ENCODE measurements at places on chromosomes 16 and 17.

GRCh38 chr17:62188713-62189112 lies 123.6 kb upstream of the MED13 start:
- DNase-seq = no peak

DNA sequence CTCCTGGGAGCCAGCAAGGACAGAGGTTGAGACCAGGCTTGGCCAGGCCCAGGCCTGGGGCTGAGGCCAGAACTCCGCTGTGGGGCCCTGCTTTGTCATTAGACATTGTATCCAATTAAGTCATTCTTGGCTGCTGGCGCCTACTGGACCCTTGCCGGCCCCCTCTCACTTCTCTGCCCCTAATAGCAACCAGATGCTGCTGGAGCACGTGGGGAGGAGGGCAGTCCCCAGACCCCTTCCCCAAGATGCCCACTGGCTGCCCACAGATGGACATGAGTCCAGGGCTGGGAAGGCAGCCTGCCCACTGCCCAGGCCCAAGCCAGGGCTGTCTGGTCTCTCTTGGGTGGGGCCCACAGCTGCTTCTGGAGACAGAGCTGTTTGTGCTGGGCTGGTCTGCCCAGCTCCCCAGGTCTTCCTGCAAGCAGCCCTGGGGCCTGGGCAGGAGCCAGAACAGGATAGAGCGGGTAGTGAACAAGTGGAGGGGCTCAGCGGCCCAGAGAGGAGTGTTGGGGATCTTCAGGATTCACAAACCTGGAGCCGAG lies 7.8 kb downstream of the PLXDC1 start:
- DNase-seq = no peak

DNA sequence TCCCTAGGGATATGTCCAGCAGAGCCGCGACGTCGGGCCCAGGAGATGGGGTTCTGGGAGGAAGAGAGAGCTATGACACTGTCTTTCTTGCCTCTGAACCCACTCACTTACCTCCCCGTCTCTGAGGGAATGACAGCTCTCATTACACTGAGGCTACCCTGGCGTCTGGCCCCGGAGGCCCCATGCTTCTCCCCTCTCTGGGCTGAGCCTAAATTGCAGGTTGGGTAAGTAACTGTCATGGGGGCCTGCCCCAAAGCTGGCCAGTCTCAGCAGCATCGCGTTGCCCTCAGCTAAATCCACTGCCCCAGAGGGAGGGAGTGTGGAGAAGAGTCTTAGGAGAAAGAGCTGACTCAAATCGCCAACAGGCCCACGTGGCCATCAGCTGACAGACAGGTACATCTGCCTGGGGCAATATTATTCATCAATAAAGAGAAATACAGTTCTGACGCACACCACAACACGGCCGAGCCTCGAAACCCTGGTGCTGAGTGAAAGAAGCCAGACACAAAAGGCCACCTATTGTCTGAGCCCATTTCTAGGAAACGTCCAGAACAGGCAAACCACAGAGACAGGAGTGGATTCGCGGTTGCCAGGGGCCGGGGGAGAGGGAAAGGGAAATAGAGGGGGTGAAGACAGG lies 156.4 kb downstream of the C16orf95 start:
- DNase-seq = no peak

DNA sequence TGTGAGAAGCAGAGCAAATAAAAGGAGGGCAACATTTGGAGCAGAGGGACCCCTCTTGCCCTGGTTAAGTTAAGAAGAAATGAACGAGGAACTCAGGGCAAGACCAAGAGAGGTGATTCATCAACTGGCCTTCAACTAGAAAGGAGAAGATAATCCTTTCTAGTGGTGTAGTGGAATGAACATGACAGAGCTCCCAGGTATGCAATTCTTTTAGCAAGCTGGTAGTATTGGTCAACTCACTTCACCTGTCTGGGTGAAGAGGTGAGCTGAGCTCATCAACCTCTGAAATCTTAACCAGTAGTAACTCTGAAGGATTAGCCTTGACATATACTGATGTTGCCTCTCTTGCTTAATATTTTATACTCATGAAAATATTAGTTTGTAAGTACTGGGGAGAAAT lies 1024.7 kb upstream of the GOT2 start:
- DNase-seq = no peak

DNA sequence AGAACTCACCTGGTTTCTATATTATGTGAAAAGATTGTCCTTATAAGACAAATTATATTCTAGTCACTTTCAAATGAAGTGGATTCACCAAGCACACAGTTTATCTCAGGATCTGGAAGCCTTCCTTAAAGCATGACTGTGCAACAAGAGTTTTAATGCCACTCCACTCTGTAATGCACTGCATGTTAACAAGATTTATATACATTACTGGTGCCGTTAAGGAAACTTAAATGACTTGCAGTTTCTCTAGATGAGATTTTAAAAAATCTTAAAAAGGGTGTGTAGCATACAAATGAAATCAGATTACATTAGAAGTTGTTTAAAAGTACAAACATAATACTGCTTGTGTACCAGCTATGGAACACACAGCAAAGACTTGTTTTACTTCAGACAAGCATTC lies 150.8 kb downstream of the SNX11 start:
- DNase-seq = no peak

DNA sequence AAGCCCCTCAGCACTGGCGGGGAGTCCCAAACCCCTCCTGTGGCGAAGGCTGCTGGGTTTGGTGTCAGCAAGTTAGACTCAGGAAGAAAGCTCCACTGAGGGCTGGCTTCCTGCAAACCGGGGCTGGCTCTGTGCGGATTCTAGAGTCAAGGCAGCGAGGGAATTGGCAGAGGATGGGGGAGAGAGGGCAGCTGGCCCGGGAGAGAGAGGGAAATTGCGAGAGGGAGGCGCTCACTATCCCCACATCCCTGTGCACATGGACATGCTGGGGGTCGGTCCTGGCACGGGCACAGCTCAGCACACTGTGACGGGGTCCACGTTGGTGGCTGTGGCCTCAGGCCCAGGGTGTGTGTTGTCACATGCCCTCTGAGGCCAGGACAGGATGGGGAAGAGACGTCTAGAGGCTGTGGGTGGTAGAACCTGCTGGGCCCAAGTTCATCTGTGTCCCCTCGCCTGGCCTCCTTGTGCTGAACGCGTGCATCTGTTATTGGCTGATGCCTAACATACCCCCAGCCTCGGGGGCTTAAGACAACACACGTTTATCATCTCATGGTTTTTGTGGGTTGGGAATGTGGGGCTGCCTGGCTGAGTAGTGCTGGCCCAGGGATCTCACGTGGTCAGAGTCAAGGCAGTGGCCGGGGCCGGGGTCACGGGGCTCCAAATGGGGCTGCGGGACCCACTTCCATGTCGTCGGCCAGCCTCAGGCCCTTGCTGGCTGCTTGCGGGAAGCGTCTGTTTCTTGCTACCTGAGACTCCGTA lies 16.7 kb upstream of the JPH3 start:
- no peak for DNase-seq

- no peak for DNase-seq
Measured at GRCh38 chr17:36049643-36050042, 14.4 kb upstream of the CCL18 start.

DNA sequence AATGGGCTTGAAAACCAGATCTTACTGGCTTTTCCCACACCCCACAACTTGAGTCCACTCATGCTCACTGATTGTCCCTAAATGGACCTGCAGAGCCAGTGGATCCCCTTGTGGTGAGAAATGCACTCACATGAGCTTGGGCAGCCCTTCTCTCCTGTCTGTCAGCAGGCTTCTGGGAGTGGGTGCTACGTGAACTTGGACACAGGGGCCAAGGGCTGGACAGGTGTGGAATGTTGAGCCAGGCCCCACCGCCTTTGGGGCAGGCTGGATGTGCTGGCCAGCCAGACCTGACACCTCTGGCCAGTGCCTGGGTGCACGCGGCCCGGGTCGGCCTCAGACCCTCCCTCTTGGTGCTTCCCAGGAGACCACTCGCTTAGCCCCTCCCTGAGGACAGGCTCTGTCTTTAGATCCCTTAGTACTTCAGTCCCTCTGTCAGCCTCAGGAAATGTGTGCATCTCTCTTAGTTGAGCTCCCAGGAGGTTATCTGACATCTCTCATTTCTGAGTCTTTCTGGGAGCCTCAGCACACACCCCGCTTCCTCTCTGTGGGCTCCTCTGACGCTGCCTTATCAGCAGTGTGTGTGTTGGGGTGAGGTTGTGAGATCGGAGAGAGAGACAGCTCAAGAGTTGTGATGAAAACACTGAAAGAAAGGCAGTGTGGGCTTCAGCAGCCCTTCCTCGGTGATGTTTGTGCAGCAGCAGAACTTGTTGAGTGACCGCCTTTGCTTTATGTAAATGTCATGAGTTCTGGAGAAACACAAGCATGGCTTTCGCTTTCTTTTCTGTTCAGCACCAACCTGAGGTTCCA lies 117.0 kb downstream of the RAB11FIP4 start:
- DNase-seq = no peak

DNA sequence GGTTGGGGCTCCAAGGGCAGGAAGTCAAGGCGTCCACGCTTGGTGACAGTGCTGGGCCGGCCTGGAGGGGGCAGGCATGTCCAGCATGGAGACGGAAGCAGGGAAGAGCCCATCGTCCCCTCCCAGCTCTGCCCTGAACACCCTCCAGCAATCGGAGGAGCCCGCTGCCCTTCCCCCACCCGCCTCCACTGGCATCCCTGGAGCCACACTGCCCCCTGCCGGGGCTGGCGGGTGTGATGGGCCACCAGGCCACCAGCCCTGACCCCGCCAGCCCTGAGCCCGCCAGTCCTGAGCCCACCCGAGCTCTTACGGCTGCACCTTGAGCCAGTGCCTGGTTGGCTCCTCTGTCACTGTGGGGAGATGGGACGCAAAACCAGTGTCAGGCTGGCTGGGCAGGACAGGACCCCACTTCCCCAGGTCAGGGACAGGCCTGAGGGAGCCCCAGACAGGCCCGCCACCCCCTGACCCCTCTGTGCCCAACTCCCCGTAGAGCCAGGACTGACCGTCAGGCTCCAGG lies 4.1 kb upstream of the CDH15 start:
- peak; percentile 80 for DNase-seq

GRCh38 chr16:51854401-51854951 lies 692.5 kb downstream of the TOX3 start:
- DNase-seq = no peak

DNA sequence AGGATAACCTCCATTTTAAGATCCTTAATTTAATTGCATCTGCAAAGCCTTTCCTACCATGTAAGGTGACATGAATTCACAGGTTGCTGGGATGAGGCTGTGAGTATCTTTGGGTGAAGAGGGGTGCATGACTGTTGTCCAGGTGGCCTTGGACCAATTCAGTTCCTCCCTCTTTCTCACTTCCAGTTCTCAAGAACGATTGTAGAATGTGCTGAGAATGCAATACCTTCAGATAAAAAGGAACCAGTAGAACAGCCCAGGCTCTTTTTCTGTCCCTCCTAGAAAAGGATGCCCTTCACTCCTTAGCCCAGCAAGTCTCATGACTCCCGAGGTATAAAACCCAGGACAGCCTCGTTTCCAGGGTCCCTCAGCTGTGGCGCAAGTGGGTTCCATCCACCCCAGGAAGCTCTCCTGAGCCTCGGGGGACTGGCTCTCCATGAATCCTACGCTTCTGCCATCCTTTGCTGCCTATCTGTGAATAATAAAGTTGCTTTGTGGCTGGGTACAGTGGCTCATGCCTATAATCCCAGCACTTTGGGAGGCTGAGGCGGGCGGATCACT lies 61.6 kb upstream of the FA2H start:
- peak; percentile 69 for DNase-seq

GRCh38 chr17:19744922-19745757 lies 3.0 kb downstream of the ALDH3A1 start:
- peak; percentile 77 for DNase-seq

DNA sequence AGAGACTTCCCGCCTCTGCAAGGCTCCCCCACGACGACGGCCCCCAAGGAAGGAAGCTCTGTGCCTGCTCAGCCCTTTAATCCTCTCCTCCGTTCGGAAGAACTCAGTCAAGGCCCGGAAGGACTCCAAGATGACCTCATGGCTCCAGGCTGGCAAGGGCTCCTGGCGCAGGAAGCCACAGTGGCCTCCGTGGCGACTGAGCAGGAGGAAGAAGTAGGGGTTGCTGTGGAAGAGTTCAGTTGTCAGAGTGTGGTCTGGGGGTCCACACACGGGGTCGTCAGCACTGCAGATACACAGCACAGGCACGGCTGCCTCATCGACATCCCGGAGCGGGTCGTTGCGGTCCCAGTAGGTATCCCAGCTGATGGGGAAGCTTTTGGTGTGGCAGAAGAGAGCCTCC lies 4.2 kb downstream of the ABHD15 start:
- DNase-seq = no peak

GRCh38 chr16:87584271-87584670 lies 18.0 kb upstream of the JPH3 start:
- no peak for DNase-seq

- DNase-seq = peak; percentile 19
Measured at GRCh38 chr17:35073991-35074627, 10.6 kb upstream of the RFFL start.

DNA sequence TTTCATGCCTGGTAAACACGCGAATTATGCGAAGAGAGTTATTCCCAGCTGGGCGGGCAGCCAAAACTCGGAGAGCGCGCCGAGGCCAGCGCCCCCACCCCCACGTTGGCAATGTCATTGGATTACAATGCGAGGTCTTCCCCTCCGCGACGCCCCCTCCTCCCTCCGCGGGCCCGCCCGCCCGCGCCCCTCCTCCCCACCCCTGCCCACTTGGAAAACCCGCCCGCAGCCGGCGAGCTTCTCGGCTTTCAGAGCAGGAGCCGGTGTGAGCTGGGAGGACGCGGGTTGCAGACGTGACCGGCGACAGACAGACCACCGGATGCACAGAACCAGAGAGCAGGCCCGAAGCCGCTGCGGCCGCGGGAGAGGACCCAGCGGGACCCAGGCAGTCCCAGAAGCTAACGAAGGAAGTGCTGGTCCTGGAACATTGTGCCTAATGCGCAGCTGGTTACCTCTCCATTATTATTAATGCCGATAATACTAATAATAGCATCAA lies 4.0 kb downstream of the NOG start:
- DNase-seq = no peak

- no peak for DNase-seq
Measured at GRCh38 chr17:67503184-67503583, 126.1 kb downstream of the PITPNC1 start.

DNA sequence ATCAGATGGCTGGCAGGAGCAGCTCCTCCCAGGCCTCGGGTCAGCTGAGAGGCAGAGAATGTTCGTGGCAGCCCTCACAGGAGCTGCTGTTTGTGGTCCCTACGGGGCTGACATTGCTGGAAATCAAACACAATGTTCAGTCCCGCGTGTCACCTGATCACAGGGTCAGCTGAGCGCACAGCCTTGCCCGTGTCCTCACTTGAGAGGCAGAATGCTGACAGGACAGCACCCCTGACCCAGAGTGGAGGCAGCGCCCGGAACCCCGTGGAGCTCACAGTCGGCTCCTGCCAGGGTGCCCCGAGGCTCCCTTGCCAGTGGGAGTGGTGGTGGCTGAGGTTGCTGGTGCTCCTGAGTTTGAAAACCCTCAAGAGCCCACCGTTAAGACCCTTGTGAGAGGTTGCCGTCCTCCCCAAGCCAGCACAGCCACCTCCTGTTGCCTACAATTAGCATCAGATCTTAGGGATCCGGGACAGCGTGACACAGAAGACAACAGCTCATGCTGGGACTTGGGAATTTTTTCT lies 3.6 kb upstream of the CHMP6 start:
- no peak for DNase-seq

Data from RPMI8226 (cell line).